ENCODE measurements at places on chromosomes 12 and 14.

- DNase-seq: no peak
Observed at GRCh38 chr12:106107566-106107965, 31.2 kb downstream of the NUAK1 start.

GRCh38 chr12:51970904-51971646 is 19.6 kb downstream of the ACVR1B start:
- no peak for DNase-seq

- DNase-seq: peak; percentile 46
Observed at GRCh38 chr12:113245695-113246477, 24.6 kb downstream of the TPCN1 start.

DNA sequence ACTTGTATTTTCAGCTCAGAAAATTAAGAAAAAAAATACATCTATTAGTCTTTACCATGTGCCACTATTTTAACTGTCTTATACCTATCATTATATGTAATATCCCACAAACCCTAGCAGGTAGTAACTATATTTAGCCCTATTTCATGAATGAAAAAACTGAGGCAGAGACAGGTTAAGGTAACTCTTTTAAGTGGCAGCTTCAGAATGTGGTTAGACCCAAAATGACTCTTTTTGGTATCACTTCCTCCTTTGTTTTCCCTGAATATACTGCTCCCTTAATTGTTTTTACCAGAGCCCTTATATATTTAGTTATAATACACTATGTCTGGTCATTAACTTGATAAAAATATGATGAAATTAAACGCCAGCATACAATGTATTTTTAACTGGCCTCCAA is 235.6 kb upstream of the RPL10L start:
- DNase-seq: no peak

DNA sequence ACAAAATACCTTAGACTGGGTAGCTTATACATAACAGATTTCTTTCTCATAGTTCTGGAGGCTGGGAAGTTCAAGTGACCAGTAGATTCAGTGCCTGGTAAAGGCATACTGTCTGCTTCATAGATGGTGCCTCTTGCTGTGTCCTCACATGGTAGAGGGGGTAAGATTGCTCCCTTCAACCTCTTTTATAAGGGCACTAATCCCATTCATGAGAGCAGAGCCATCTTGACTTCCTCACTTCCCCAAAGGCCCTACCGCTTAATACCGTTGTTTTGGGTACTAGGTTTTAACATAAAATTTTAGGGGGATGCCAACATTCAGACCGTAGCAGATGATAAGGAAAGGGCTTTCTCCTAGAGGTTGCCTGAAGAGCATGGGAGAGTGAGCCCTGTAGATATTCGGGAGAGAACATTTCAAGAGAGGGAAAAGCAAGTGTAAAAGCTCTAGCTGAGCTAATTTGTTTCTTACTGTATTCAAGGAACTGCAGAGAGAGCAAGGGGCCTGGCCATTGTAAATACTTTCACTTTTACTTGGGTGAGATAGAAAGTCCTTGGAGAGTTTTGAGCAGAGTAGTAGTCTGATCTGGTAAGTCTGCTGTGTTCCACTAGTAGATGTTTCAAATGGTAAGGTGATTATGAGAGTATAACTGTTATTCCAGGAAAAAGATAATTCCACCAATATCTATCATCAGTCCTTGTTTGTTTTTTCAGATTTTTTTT is 27.3 kb downstream of the FRS2 start:
- DNase-seq: no peak

DNA sequence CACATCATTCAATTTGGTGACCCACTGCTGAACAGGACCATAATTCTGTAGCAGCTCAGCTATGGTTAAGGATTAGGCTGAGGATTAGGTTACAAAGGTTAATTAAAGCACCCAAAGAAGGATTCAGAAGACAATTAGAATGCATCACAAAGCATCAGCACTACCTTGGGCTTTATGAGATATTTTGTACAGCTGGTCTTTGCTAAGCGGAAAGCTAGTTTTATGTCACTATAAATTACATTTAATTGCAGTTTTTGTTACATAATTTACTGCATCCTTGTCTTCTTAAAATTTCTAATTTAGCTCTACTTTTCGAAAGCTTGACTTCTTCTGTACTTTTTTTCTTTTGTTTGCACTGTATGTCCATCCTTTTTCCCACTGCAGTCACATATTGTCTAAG is 711.5 kb downstream of the RPS29 start:
- no peak for DNase-seq

GRCh38 chr12:123971770-123972456 is 718 bp downstream of the CCDC92 start:
- DNase-seq: peak; percentile 48

DNA sequence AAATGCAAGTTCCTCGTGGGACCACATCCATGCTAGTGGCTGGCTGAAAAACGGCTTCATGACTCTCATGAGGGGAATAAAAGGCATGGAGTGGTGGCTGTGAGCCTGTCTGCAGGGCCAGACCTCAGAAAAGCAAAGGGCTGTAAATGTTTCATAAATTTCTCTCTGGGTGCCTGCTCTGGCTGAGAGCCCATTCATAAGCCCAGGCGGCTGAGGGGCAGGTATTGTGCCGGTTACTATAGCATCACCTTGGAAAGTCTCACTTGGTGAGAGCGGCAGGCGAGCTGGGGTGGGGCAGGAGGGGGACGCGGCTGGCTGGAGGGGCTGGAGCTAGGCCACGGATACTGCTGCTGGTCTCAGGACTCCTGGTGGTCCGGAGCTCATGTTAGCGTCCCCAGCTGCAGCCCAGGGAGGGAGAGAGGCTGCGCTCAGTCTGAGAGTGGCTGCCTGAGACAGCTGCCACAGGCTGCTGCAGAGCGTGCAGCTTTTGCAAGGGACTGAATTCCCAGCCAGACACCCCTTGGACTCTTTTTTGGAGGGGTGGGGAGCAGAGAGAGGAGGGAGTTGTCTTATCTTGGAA is at the start of gene SLC17A8:
SLC17A8 (plus strand) TSS at position 431 of the 580 bp plus-strand sequence. CDS start 318 bp downstream, outside the sequence.
- no peak for DNase-seq

- DNase-seq: peak; percentile 42
Observed at GRCh38 chr14:100384819-100385813, 62.0 kb downstream of the SLC25A47 start.

GRCh38 chr12:94969424-94969823 is 34.1 kb downstream of the NDUFA12 start:
- DNase-seq: no peak

GRCh38 chr12:113766879-113767878 is 198.9 kb downstream of the RBM19 start:
- DNase-seq: no peak

All from NCI-H2227 treated with DMSO at 0.1 percent for 48 hours (cell line).